Dorsolateral prefrontal cortex (tissue), 122 donors: ENCODE measurements at places on chromosomes 11 and 22.

- no peak for DNase-seq
Measured at GRCh38 chr11:121521145-121522042, 68.6 kb upstream of the SORL1-AS1 start.

GRCh38 chr22:19107730-19108074, 14.5 kb downstream of the DGCR2 start:
- no peak for DNase-seq

- DNase-seq = no peak
Measured at GRCh38 chr11:113674397-113674685, 31.8 kb downstream of the TMPRSS5 start.

GRCh38 chr11:108498816-108499408, 728 bp upstream of the POGLUT3 start:
- DNase-seq = no peak

DNA sequence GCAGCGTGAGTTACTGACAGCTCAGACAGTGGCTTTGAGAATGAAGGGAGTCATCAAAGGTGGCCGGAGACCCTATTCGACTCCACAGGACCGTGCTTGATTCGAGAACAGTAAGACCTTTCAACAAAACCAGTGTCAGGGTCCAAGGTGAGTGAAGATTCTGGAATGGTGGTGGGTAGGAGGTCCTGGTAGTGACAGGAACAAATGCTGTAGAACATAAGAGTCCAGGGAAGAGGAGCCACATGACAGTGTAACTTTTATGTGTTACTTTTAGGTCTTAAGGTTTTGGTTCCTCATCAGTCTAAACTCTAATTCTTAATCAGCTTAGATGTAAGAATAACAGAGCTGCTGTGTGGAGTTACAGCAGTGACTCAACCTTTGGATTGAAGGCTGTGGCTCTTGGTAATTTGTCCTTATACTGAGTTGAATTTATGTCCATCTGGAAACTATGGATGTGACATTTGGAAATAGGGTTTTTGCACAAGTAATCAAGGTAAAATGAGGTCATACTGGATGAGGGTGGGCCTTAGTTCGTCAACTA, 1.8 kb downstream of the TBC1D22A start:
- DNase-seq = no peak

GRCh38 chr11:114209904-114210303, 86.3 kb upstream of the NNMT start:
- DNase-seq = no peak

GRCh38 chr11:59918480-59918879, 19.8 kb upstream of the OOSP1 start:
- DNase-seq = no peak

DNA sequence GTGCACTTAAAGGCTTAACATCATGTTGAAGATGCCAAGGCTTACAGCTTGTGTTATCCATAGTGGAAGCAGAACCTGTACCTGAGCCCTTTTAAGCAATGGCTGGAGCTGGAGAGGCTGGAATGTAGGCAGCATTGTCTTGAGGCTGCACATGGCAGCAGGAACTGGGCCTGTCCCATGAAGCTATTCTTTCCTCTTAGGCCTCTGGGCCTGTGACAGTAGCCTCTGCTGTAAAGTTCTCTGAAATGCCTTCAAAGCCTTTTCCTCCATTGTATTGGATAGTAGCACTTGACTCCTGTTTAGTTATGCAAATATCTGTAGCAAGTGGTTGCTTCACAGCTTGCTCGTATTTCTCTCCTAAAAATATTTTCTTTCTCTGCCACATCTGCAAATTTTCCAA, 127.4 kb upstream of the ANO5 start:
- no peak for DNase-seq

- DNase-seq = no peak
Measured at GRCh38 chr11:72581067-72581466, 93.2 kb downstream of the PDE2A start.

DNA sequence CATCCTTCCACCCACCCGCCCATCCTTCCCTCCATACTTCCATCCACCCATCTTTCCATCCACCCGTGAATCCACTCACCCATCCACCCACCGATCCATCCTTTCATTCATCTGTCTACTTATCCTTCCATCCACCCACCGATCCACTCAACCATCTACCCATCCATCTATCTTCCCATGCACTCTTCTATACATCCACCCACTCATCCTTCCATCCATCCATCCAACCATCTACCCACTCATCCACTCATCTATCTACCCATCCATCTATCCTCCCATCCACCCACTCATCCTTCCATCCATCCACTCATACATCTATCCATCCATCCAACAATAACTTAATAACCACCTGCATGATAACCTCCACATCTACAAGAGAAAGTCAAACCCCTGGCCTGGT, 47.3 kb downstream of the WNT7B start:
- DNase-seq = no peak

DNA sequence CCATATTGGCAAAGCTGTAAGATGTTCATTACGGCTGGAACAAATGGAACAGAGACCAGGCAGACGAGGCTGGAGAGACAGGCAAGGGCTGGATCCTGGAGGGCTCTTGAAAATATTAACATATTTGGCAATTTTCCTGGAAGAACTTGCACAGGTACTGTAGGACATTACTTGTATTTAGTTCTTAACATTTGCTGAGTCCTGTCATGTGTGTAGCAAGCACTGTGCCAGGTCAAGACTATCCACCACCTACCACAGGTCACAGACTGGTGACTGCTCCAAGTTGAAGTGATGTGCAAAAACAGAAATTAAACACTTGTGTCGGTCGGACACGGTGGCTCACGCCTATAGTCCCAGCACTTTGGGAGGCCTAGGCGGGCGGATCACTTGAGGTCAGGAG, 58.7 kb upstream of the TNRC6B start:
- no peak for DNase-seq

- DNase-seq = no peak
Measured at GRCh38 chr11:8204596-8204995, 35.8 kb upstream of the RIC3 start.

DNA sequence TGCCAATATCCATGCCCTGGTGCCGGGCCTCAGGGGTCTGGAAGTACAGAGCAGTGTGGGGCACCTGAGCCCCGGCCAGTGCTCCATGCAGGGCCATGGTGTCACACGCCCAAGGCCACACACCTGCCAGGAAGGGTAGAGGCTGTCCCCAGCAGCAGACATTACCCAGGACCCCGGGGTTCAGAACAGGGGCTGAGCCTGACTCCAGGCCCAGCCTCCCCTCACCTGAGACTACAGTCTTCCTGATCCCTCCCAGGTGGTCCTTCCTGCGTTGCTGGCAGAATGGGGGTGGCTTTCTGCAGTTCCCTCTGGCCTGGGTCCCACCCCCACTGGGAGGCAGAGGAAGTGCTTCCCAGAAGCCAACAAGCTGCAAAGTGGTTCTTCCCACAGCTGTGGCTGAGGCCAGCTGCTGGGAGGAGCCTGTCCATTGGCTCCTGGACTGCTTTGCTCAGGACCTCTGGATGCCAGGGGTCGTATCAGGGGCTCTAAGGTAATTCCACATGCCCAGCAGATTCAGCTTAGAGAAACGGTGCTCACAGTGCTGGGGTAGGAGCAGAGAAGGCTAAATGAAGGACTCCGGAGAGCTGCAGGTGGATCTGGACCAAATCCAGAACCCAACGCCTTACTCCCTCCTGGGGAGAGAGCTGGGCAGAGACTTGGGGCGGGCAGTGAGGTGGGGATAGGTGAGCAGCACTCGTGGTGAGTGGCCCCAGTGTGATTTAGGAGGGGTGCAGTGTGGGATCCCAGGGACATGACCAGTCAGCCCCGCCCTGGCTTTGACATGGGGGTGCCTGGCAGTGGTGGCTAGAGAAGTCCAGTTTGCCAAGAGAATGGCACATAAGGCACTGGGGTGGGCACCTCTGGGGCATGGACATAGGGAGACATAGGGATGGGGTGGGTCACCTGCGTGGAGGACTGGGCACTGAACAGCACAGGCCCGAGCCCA, 12.6 kb downstream of the TCIRG1 start:
- DNase-seq = peak; percentile 41

- no peak for DNase-seq
Measured at GRCh38 chr11:117634756-117635603, 162.0 kb downstream of the DSCAML1 start.

DNA sequence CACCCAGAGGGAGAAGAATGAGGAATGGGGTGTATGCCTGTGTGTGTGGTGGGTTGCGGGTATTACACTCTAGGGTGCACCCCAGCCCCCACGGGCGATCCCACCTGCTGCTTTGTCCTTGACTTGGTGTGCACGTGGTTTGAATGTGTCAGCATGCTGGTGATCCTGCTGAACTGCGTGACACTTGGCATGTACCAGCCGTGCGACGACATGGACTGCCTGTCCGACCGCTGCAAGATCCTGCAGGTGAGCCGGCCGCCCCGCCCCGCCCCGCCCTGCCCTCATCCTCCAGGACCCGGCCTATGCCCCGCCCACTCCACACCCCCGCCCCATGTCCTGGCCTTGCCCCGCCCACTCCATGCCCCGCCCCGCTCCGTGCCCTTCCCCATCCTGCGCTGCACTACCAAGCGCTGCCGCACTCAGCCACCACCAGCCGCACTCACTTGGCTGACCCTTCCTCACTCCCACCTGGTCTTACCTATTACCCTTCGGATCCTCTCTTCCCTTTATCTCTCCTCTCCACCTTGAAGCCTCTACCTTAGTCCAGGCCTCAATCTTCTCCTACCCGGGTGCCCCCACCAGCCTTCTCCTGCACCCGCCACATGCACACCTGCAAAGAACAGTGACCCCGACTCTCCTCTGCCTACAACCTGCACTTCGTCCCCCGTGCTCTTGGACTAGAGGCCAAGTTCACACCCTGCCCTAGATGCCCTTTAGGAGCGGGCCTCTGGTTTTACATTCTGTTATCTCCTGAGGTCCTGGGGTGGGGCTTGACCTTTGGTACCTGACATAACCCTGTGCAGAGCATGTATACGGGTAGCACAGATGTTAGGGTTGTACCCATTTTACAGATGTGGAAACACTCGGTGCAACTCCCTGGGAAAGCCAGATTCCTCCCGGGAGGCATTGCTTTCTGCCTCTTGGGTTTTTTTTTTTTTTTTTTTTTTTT, 27.7 kb downstream of the CACNA1I start:
- no peak for DNase-seq

DNA sequence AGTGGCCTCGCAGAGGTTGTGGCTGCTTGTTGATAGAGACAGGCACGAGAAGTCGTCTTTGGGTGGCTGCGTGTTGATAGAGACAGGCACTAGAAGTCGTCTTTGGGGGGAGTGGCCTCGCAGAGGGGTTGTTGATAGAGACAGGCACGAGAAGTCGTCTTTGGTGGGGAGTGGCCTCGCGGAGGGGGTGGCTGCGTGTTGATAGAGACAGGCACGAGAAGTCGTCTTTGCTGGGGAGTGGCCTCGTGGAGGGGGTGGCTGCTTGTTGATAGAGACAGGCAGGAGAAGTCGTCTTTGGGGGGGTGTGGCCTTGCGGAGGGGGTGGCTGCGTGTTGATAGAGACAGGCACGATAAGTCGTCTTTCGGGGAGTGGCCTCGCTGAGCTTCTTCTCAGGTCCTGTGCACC, 328.8 kb downstream of the TBC1D22A start:
- DNase-seq = no peak

GRCh38 chr11:22157531-22157930, 35.4 kb upstream of the ANO5 start:
- no peak for DNase-seq

DNA sequence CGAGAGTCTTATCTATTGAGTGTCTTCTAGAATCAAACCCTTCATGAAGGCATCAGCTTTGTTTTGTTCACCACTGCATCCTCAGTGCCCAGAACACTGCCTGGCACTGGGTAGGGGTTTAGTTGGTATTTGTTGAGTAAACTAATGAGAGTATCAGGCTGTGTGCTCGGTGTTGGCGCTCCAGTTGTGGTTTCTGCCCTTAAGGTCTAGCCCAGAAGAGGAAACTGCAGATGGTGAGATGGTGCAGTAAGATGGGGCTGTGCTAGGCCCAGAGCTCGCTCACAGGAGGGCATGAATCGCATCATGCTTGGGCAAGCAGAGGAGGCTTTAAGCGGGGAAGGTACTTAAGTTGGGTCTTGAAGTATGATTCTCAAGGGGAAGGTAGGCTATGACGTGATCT, 97.2 kb downstream of the FBXO7 start:
- DNase-seq = no peak

DNA sequence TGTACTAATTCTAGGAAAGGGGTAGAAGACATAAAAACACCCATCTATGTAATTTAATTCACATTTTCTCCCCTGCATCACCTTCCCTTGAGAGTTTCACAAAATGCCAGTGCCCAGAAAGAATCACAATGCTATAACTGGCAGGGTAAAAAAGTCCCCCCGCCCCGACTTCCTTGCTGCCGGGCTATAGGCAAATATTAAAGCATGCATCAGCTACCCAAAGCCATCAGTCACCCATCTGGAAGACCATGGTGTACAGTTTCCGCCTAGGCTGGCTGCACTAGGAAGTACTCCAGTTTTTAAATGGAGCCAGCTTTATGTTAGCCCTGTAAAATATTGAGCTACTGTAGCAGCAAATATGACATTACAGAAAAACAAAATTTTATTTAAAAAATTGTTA, 67.8 kb downstream of the ST14 start:
- DNase-seq = no peak

GRCh38 chr11:126122863-126123262, 60.2 kb upstream of the CDON start:
- no peak for DNase-seq

DNA sequence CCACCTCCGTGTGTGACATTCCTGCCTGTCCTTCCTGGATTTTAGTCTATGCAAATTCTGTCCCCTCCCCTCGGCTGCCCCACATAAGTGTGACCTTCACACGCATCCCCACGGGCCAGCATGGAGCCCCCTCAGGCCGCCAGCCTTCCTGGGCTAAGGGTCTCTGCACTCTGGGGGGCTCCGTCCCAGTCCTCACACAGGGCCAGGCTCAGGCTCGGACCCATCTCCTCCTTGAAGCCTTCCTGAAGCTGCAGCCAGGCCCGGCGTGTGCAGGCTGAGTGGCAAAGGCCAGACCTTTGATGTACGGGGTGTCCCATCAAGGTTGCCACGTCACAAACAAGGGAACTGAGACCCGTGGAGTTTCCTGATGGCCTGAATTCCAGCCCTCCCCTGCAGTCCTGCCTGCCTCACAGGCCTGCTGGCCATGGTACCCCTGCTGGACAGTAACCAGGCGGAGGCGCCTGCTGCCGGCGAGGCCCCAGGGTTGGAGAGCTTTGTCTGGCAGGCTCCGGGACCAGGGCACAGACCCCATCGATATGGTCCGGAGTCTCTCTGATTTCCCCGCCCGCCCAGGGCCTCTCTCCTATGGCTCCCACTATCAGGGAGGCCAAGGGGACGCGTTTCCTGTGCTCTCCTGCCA, 791.7 kb downstream of the BRD1 start:
- DNase-seq = no peak

DNA sequence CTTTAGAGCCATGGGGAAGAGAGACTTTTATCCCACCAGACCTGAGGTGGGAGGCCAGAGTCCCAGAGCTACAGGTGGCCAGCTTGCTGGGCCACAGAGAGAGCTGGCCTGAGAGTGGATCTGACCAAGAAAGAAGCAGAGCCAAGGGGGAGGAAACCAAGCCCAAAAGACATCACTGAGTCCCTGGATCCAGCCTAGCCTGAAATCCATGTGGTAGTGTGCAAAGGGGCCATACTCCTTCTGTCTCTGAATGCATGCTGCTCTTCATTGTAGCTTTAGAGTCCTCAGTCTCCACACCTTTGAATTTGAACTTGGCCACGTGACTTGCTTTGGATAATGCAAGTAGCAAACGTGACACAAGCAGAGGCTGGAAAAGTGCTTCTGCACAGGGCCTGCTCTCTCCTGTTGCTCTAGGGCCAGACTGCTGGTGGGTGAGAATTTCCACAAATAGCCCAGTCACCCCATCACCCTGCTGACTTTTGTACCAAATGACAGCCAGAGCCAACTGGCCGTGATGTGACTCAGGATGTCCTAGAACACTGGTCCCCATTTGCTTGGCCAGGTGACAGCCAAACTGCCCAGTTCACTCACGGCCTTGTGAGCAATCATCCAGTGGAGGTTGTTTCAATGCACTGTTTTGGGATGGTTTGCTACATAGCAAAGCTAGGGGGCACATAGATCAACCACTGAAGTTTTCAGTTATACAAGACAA, 93.6 kb downstream of the DHCR7 start:
- DNase-seq = no peak
